ENCODE measurements at places on chromosomes 4 and X.
A peak's percentile ranks its signal among the peaks of the same experiment; 100 is the strongest.

GRCh38 chrX:68059469-68059868 lies 373.8 kb downstream of the OPHN1 start:
- H3K27ac ChIP-seq, result no peak overlapping the region
- no peaks in the 10 kb centered on the region for H3K4me1 ChIP-seq
- H3K27me3 ChIP-seq, result no peaks in the 10 kb centered on the region
- no peak for DNase-seq
- no peaks in the 10 kb centered on the region for H3K36me3 ChIP-seq

DNA sequence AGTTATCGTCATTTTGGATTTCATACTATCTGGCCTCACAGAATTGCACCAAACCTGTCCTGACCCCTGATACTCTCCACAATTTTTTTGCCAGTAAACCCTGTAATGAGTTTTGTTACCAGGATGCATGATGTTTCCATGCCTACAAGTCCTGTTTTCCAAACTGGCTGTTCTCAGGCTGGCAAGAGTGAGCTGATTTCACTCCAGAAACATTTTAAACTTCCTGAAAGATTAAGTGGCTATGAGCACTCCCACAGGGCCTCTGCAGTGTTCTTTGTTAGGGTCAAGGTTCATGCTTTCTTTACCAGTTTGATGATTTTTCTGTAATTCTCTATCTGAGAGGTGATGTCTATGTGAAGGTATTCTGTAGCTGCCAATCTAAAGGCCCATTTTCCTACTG lies 31.7 kb upstream of the PDLIM3 start:
- H3K4me3 ChIP-seq, result no peak overlapping the region
- H3K27me3 ChIP-seq, result no peaks in the 10 kb centered on the region
- no peaks in the 10 kb centered on the region for H3K4me1 ChIP-seq
- no peaks in the 10 kb centered on the region for H3K36me3 ChIP-seq
- DNase-seq, result peak; percentile 62

DNA sequence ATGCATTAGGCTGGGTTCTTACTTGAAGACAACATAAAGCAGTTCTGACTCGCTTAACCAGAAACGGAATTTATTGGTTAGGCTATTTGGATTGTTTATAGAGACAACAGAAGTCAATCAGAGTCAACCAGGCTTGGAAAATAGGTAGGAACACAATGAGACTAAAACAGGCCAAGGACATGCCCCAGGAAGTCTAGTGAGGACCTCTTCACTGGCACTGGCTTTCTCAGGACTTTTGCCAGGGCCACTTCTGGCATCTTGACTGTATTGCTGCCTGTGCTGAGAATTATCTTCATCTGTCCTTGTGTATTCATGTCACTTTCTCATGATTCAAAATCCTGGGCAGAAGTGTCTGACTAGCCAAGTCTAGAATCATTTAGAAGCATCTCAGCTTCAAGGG lies 19.6 kb downstream of the PGAM4 start:
- H3K36me3 ChIP-seq, result no peaks in the 10 kb centered on the region
- peaks cover 17% of the 10 kb centered on the region for H3K4me1 ChIP-seq
- no peak for DNase-seq

DNA sequence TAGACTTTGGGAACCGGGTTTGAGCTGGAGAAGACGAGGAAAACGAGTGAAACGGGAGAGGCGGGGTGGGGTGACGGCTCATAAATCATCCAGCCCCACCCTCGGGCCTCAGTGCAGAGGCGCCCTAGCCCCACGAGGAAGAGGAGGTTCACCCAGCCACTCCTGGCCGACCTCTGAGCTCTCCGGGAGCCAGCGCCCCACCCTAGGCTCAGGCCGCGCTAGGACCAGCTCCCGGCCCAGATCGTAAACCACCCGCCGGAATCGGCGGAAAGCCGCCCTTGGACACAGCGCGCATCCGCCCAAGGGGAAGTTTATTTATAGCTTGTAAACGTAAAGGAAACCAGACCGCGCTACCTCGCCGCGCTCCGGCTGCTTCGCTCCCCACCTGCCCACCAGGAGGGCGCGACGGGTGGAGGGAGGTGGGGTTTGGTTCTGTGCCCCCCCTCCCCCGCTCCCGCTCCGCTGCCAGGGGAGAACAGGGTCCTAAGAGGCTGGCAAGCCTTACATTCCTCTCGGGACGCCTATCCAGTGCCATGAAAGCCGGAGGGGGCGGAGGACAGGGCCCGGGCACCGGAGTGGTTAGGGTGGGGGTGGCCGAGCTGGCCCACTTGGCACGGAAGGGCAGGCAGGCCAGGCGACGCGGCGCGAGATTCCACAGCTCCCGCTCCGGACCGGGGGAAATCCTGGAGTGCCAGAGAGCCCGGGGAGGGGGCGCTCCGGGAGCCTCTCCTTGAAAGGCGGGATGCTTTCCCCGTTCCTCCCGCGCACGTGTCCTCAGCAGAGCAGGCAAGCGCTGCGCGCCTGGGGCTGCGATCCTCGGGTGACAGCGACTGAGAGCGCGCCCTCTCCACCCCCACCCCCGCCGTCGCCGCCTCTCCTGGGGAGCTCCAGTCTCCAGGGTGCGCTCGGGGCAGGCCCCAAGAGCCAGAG lies 84.2 kb downstream of the BCOR start:
- no peak overlapping the region for H3K4me3 ChIP-seq
- no peak for DNase-seq
- H3K27me3 ChIP-seq, result no peaks in the 10 kb centered on the region

DNA sequence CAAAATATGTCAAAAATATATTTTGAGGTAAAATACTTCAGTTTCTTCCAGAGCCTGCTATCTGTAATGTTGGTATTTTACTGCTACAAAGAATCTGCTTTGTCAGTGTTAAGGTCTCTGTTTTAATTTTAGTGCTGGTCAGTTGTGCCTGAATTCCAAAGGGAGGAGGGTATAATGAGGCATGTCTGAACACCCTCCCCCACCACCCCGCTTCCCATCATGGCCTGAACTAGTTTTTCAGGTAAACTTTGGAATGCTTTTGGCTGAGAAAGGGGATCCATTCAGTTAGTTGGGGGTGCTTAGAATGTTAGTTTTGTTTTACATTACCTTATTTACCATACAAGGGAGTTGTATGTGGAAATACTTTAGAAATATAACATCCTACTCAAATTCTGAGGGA lies 158.5 kb downstream of the MID1IP1 start:
- DNase-seq, result no peak
- no peaks in the 10 kb centered on the region for H3K27me3 ChIP-seq
- no peak overlapping the region for H3K4me3 ChIP-seq
- no peaks in the 10 kb centered on the region for H3K4me1 ChIP-seq
- H3K27ac ChIP-seq, result no peak overlapping the region

DNA sequence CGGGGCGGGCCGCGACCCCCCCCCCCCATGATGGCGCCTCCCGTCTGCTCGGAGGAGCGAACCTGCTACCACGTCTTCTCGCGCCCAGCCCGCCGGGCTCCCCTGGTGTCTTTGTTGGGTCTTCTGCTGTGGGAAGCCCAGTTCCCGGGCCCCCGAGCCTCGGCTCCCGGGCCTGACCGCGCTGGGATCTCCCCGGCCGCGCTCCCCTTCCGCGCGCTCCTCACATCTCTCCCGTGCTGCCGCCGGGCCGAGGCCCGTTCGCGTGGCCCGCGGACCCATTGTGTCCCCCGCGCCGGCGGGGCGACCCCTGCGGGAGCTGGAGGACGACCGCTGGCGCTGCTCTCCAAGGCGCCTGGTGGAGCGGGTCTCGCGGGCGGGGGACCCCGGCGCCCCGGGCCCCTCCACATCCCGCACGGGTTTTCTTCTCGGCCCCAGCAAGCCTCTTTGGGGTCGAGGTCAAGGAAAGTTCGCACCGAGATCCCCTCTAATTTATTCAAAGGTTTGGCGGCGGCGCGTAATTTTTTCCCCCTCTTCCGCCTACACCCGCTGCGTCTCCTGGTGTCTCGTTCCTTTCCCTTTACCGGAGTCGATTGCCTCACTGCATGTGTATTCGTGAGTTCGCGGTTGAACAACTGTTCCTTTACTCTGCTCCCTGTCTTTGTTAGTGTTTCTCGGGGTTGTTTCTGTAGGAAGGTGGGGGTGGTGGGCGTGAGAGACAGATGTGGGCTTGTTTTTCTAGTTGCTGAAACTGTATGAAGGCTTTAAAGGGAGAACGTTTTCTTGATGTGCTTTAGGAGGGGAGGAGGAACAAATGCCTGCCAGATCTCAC lies 770 bp downstream of the SMAD1 start:
- DNase-seq, result peak; percentile 37
- H3K27me3 ChIP-seq, result no peaks in the 10 kb centered on the region
- no peaks in the 10 kb centered on the region for H3K36me3 ChIP-seq
- peak overlapping the region; percentile 71 for H3K27ac ChIP-seq
- peak overlapping the region; percentile 86 for H3K4me3 ChIP-seq

DNA sequence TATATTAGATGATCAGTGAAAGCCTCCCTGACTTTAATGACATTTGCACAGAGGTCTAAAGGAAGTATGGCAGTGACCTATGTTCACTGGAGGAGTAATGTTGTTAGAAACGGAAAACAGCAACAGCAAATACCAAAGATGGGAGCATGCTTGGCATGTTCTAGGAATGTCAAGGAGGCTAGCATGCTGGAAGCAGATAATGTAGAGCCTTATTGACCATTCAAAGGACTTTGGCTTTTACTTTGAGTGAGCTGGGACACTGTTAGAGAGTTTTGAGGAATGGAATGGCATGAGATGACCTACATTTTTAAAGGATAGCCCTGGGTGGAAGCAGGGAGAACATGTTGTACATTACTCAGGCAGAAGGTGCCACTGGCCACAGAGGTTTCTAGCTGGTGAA lies 6.0 kb downstream of the RPA4 start:
- no peaks in the 10 kb centered on the region for H3K4me1 ChIP-seq
- no peak overlapping the region for H3K4me3 ChIP-seq
- H3K36me3 ChIP-seq, result no peaks in the 10 kb centered on the region
- H3K27ac ChIP-seq, result no peak overlapping the region
- H3K27me3 ChIP-seq, result no peaks in the 10 kb centered on the region
- DNase-seq, result no peak

DNA sequence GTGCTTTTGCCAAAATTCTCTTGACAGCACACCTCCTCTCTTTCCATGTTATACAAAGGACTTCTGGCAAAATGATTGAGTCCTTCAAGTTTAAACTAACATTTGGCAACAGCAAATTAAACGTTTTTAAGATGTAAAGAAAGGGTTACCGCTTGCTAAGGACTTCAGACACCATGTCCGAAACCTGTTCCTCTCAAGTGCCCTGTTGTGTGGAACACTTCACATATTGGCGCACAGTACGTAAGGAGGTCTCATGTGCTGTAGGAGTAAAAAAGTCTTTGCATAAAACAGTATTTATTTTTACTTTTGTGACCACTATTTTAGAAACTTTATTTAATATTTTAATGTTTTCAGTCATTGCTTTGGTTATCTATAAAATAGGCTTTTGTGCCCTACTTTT lies 33.7 kb upstream of the HPRT1 start:
- no peak for DNase-seq
- 0 out of 2 replicates have a peak overlapping the region, but pooled peaks have one; percentile 7 for H3K27ac ChIP-seq
- no peaks in the 10 kb centered on the region for H3K27me3 ChIP-seq
- H3K4me1 ChIP-seq, result no peaks in the 10 kb centered on the region

DNA sequence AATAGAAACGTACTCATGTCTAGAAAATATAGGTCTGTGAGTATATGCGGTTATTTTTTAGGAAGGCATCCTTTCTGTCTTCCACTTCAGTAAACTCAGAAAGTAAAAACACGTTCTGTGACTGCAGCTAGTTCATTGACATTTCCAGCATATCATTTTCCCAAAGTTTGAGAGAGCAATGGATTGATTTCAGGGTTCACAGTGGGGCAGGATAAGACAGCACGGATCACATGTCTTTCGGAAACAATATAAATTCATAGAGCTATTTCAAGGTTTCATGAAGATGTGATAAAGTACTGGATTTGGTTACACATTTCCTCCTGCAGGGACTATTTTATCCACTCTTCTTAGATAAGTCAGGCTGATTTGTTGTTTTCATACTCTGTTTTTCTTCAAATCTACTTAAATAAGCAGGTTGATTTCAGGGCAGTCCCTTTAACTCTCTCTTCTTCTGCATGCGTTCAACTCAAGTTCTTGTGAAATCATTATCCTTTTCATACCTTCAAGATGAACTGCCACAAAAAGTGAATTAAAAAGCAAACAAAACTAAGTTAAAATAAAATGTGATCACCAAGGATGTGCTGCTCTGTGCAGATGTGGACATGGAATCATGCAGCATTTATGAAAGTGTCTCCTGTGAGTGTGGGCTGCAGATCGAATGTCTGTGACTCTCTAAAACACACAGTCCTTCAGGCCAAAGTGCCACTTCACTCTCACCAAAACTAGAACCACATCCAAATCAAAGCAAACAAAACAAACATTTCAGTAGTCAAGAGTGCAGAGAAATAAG lies 187.7 kb downstream of the UNC5C start:
- no peaks in the 10 kb centered on the region for H3K4me1 ChIP-seq
- no peak for DNase-seq
- no peaks in the 10 kb centered on the region for H3K36me3 ChIP-seq
- no peak overlapping the region for H3K27ac ChIP-seq
- H3K4me3 ChIP-seq, result no peak overlapping the region
- H3K27me3 ChIP-seq, result no peaks in the 10 kb centered on the region

DNA sequence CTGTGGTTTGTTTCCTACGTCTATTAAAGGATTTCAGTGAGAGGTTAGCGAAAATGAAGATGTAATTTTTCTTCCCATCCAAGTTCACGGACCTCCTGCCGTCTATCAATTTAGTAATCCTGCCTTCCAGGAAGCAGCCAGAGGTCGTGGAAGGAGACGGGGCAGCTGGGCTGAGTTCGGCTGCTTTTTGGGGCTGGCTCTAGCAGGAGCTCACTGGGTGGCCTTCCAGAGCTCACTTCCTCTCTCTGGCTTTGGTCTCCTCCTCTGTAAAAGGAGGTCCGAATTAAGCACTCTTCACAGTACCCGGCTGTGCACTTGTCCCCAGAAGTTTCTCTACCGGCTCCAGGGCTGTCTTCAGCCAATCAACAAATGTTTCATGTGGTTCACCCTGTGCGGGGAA lies 295.4 kb downstream of the BCOR start:
- H3K27me3 ChIP-seq, result no peaks in the 10 kb centered on the region
- no peaks in the 10 kb centered on the region for H3K4me1 ChIP-seq
- no peak overlapping the region for H3K27ac ChIP-seq
- no peak overlapping the region for H3K4me3 ChIP-seq
- no peaks in the 10 kb centered on the region for H3K36me3 ChIP-seq

GRCh38 chr4:86670756-86671155 lies 76.6 kb downstream of the PTPN13 start:
- H3K4me1 ChIP-seq, result 0 out of 2 replicates have a peak, but pooled peaks cover 5% of the 10 kb centered on the region
- DNase-seq, result peak; percentile 63
- no peaks in the 10 kb centered on the region for H3K36me3 ChIP-seq
- no peak overlapping the region for H3K27ac ChIP-seq
- H3K27me3 ChIP-seq, result no peaks in the 10 kb centered on the region

DNA sequence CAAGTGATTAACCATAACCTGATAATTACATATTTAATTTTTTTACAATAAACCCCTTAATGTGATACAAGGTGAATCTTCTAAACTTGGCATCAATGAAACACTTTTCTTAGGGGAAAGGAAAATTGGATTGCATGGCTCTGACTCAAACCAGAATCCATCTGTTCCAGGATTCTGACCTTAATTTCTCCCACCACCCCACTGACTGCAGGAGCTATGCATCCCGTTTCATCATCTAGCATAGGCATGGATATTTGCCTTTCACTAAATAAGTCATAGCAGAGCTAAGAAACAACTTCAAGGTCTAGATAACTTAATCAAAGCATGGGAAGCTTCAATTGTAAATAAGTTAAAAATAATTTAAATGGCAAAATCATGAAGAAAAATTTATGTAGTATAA lies 156.3 kb downstream of the BTC start:
- H3K27ac ChIP-seq, result no peak overlapping the region
- DNase-seq, result no peak
- no peak overlapping the region for H3K4me3 ChIP-seq
- peaks cover 8% of the 10 kb centered on the region for H3K4me1 ChIP-seq

- H3K4me3 ChIP-seq, result no peak overlapping the region
- no peak overlapping the region for H3K27ac ChIP-seq
- no peaks in the 10 kb centered on the region for H3K36me3 ChIP-seq
- no peaks in the 10 kb centered on the region for H3K4me1 ChIP-seq
Observed at GRCh38 chr4:125529071-125529470, 214.3 kb downstream of the FAT4 start.

Measured in PC-9 (cell line).